ENCODE measurements at places on chromosomes 1 and 21.

- peak; percentile 90 for DNase-seq
Observed at GRCh38 chr1:1069056-1069710, 4.9 kb downstream of the RNF223 start.

- DNase-seq = no peak
Observed at GRCh38 chr1:184191181-184191621, 139.7 kb downstream of the TSEN15 start.

DNA sequence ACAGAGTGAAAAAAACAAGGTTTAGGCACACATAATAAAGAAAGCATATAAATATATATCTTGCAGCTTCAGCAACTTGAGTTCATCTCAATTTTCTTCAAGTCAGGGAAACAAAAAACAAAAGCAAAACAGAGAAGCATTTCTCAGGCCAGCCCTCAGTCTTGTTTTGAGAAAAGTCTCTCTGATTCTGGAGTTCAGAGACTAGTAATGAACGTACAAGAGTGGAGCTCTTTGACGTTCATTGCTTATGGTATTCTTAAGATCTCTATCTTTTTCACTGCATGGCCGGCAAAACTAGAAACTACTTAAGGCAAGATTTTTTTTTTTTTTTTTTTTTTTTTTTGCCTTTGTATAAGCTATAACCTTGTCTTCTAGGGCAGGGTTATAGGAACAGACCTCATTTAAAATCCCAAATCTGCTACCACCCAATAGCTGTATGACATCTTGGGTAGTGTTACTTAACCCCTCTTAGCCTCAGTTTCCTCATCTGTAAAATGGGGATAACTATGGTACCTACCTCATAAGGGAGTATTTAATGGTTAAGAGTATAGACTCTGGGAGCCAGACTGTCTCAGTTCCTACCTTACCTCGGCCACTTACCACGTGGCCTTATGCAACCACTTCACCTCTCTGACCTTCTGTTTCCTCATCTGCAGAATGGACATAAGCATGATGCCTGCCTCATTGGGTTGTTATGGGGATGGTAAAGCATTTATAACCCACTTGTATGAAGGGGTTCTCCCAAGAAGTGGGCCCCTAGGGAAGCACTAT is 33.6 kb downstream of the LMO4 start:
- DNase-seq = no peak

DNA sequence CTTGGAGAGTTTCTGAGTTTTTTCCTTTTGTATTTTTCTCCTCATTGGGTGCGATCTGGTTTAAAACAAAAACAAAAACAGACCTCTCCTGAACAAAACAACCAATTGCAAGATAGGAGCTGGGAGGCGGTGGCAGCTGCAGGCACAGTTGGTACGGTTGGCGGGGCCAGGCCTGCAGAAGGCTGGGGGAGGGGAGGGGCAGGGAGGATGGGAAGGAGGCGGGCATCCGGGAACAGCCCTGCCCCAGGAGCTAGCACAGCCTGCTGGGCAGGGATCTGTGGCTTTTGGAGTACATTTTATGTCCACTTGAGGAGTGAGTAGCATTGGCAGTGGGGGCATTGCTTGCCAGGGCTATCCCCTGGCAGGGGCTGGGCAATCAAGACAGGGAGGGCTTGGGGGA is 5.2 kb downstream of the CAPN9 start:
- no peak for DNase-seq

Data from kidney tubule cell (primary cell).